HuH-7 (cell line): ENCODE measurements at places on chromosomes 1 and 21.
A peak's percentile ranks its signal among the peaks of the same experiment; 100 is the strongest.

DNA sequence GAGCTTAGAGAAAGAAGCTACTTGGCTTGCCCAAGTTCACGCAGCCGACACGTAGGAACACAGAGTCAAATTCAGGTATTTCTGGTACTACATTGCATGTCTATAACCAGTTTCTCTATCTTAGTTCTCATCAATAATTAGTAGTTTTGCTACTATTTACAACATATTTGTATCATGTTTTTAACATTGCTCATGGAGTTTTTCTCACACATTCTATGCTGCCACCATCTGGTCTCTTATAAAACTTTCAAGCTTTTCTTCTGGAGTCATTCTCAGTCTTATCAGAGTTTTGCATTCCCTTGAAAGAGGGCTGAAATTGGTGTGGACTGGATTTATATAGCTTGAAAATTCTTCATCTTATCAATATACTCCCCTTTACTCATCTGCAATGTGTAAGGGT lies 118.8 kb upstream of the PALMD start:
- no peak for DNase-seq

DNA sequence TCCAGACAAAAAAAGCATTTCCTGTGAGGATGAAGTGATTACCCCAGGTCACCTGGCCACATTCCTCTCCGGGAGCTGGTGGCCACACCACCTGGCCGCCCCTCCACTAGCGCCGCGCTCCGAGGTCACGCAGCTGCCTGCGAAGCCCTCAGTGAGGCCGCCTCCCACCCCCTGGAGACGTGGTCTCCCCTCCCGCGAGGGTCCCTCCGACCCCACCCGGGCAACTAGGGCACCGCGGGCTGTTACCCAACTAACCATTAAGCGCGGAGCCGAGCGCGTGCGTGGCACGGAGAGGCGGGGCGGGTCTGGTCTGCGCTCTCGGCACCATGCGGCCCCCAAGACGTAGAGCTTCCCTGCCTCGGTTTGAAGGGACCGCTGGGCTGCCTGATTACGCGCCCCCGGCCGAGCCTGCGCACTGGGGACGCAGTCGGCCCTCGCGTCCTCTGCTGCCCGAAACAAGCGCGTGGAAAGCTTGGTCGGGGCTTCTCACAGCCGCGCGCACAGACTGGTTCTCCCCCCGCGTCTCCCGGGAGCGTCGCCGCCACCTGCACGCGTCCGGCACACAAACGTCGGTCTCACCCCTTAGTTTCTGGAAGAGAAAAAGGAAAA lies 106.5 kb downstream of the SLC16A1 start:
- peak; percentile 20 for DNase-seq

GRCh38 chr1:64065571-64065970 lies 137.9 kb upstream of the UBE2U start:
- no peak for DNase-seq

DNA sequence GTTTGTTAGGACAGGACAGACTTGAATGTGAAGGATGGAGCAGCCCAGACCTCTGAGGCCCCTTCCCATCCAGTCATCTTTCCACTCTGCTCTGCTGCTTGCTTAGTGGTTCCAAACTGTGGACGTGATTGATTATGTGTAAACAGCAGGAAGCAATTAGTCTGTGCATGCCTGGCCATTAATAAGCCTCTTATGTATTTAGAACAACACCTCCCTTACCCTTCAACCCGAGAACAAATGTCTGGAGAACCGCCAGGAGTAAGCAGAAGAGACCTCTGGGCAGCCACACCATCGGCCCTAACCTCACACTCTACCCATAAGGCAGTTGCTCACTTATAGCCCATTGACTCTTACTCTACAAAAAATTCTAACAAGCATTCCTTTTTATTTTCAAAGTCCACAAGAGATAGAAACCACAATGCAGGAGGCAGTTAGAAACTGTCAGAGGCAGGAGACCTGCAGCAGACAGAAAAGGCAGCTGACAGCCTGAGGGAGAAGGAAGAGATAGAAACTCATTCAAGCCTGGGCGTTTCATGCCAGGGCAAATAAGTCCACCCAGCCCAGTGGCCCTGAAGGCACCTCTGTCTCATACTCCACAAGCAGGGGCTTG lies 5.8 kb upstream of the EPHA8 start:
- no peak for DNase-seq
